ENCODE measurements at places on chromosomes 12 and 14. TPM values are rescaled to one million over a fixed set of nuclear protein-coding genes. Genes with fewer than 3 reads are reported as not detected.

Gene PPP1R13B
- total RNA-seq: 4.4 TPM

Gene CLMN
- total RNA-seq: 12.2 TPM

GRCh38 chr12:90712671-90713070 lies 242.3 kb downstream of the CCER1 start:
- no peaks in the 10 kb centered on the region for H3K27me3 ChIP-seq
- no peaks in the 10 kb centered on the region for H3K36me3 ChIP-seq
- H3K27ac ChIP-seq: no peak overlapping the region
- no peak overlapping the region for H3K4me3 ChIP-seq
- DNase-seq: no peak

GRCh38 chr12:66137937-66138336 lies 7.4 kb upstream of the LLPH start:
- H3K4me1 ChIP-seq: no peaks in the 10 kb centered on the region
- no peaks in the 10 kb centered on the region for H3K27me3 ChIP-seq
- peaks cover 61% of the 10 kb centered on the region for H3K36me3 ChIP-seq
- DNase-seq: no peak

DNA sequence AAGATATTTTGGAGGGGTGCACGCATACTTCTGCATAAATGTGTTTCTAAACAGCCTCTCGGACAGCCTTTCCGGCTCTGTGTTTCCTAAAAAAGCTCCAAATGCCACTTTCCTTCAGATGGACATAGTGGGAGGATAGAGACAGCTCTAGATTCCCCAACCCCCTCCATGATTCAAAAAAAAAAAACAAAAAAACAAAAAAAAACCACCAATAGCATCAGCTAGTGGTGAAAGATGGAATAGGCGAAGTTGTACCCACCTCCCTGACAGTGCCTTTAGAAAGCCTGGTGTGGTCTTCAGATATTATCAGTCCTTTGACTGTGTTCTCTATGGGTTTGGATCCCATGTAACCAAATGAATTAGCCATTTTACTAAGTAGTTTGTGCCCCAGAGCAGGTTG lies 94.1 kb downstream of the PHETA1 start:
- H3K4me1 ChIP-seq: peaks cover 6% of the 10 kb centered on the region
- no peaks in the 10 kb centered on the region for H3K27me3 ChIP-seq
- no peak overlapping the region for H3K4me3 ChIP-seq
- H3K36me3 ChIP-seq: no peaks in the 10 kb centered on the region
- no peak overlapping the region for H3K27ac ChIP-seq

DNA sequence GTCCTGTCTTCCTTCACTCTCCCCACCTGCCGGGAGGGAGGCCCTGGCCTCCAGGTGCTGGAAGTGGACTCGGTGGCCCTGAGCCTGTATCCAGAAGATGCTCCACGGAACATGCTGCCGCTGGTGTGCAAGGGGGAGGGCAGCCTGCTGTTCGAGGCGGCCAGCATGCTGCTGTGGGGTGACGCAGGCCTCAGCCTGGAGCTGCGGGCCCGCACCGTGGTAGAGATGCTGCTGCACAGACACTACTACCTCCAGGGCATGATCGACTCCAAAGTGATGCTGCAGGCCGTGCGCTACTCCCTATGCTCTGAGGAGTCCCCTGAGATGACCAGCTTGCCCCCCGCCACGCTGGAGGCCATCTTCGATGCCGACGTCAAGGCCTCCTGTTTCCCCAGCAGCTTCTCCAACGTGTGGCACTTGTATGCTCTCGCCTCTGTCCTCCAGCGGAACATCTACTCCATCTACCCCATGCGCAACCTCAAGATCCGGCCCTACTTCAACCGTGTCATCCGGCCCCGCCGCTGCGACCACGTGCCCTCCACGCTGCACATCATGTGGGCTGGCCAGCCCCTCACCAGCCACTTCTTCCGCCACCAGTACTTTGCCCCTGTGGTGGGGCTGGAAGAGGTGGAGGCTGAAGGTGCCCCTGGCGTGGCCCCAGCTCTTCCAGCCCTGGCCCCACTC lies 8.8 kb downstream of the VRTN start:
- H3K4me1 ChIP-seq: no peaks in the 10 kb centered on the region
- no peaks in the 10 kb centered on the region for H3K27me3 ChIP-seq
- H3K36me3 ChIP-seq: no peaks in the 10 kb centered on the region
- DNase-seq: no peak
- no peak overlapping the region for H3K27ac ChIP-seq

Gene HOXC12
- total RNA-seq: 6.1 TPM

DNA sequence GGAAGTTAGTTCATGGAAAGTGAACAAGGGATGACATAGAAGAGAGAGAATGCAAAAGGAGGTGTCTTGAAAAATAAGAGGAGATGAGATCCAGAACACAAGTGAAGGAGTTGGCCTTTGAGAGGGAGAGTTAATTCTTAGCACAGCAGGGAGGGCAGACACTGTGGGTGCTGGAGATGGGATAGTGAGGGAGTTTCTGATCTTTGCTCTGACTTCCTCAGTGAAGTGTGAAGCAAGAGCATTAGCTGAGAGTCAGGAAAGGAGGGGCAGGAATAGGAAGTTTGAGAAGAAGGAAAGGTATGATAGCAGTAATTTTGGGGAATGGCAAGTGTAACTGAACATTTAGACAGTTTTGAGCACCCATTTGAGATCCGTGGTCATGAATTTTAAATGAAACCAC lies 75.8 kb upstream of the COCH start:
- no peak overlapping the region for H3K4me3 ChIP-seq
- H3K27me3 ChIP-seq: no peaks in the 10 kb centered on the region
- H3K27ac ChIP-seq: no peak overlapping the region
- DNase-seq: no peak
- H3K36me3 ChIP-seq: no peaks in the 10 kb centered on the region

GRCh38 chr12:65885312-65885711 lies 61.0 kb downstream of the HMGA2 start:
- no peak overlapping the region for H3K4me3 ChIP-seq
- peaks cover 14% of the 10 kb centered on the region for H3K36me3 ChIP-seq
- H3K27me3 ChIP-seq: no peaks in the 10 kb centered on the region
- no peak for DNase-seq

DNA sequence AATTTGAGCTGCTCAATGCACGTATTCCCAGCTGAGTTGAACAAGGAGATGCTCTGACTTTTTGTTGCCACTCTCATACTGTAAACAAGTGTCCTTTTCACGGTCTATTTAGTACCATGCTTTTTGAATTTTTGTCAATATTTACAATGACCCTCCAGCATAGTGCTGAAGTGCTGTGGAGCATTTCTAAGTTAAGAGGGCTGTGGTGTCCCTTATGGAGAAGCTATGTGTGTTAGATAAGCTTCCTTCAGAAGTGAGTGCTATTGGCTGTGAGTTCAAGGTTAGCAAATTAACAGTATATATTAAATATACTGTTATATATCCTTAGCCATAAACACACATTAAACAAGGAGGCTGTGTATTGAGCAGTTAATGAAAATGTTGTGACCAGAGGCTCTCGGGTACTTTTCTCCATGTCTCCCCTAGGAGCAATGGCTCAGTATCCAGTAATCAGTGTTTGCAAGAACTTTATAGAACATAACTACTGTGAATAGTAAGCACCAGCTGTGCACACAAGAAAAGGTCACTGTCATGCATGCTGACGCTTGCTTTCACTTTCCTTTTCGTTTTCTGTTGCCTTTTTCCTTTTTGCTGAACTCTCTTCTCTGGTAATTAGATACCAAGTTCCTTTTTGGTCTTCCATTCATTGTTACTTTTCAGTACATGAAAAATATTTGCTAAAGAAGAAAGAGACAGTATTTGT lies 187.2 kb upstream of the NEDD1 start:
- H3K27ac ChIP-seq: no peak overlapping the region
- H3K4me1 ChIP-seq: no peaks in the 10 kb centered on the region
- DNase-seq: no peak
- no peak overlapping the region for H3K4me3 ChIP-seq
- H3K27me3 ChIP-seq: no peaks in the 10 kb centered on the region
- H3K36me3 ChIP-seq: no peaks in the 10 kb centered on the region

DNA sequence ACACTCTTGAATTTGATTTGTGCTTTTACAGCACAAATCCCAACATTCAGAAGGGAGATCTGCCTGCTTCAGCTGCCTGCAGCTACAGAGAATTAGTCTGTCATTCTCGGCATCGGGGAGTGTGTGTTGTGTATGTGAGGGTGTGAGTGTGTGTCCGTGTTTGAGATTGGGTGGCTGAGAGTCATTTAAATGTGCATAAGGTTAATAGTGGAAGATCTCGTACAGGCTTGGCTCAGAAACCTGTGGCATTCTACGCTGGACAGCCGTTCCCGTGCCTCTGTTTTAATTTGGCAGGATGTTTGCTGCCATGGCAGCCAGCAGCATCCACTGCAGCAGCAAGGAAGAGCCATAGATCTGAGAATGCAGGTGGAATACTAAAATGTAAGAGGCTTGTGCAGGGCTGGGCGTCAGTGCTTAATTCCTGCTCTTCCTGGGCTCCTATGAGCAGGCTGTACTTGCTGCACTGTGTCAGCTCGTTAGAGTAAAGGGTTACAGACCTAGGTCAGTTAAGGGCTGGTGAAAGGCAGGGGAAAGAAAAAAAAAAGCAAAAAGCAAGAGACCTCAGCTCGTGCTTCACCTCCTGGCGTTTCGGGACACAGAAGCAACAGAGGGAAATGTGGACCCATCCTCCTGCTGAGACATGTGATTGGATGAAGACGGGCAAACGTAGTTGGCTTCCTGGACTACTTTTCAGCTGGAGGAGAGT lies 205.4 kb downstream of the NAV3 start:
- H3K4me3 ChIP-seq: no peak overlapping the region
- no peak overlapping the region for H3K27ac ChIP-seq
- H3K27me3 ChIP-seq: no peaks in the 10 kb centered on the region
- no peaks in the 10 kb centered on the region for H3K36me3 ChIP-seq
- DNase-seq: no peak
- H3K4me1 ChIP-seq: no peaks in the 10 kb centered on the region

Gene DAO
- total RNA-seq: not detected

DNA sequence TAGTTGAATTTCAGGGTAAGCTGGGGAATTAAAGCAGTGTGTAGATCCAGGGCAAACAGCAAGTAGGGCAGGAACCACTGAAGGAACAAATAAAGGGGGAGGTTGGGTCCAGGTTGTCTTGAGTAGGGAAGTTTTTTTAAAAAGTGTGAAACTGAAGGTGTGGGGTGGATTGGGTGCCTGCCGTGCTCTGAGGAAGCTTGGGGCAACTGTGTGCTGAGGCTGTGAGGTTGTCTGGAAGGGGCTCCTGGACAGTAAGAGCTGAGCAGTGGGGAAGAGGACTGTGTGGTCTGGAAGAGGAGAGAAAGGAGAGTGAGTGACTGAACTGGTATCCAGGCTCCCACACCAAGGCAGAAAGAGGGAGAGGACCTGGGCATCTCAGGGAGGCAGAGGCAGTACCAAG lies 10.9 kb upstream of the GPR162 start:
- H3K4me1 ChIP-seq: no peaks in the 10 kb centered on the region
- no peak overlapping the region for H3K27ac ChIP-seq
- DNase-seq: no peak
- no peaks in the 10 kb centered on the region for H3K36me3 ChIP-seq

DNA sequence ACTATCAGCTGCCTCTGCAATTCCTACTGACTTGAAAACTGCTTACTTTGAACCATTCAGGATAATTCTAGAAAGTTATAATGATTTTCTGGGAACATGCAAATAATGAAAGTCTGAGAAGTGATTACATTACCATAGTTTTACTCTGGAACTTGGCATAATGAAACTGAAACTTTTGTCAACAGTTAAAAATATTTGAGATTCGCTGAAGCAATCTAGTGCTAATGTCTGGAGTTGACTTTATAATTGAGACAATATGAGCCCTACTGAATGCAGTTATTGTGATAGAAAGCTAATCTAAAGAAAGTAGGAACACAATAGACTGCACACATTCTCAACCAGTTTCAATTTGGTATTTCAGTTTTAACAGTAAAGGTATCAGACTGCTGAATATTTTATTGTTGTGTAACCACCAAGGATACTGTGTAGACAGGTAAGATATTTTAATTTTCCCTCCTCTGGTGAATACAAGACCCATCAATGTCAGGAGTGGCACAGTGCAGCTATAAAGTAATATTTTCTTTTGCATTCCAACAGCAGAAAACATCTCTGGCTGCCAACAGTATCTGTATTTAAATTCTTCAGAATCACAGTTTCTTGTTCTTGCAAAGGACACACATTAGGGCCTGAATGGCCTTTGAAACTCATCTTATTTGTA lies 483.5 kb downstream of the ATP23 start:
- H3K4me3 ChIP-seq: no peak overlapping the region
- H3K27ac ChIP-seq: peak overlapping the region; percentile 82
- DNase-seq: no peak
- H3K27me3 ChIP-seq: no peaks in the 10 kb centered on the region

DNA sequence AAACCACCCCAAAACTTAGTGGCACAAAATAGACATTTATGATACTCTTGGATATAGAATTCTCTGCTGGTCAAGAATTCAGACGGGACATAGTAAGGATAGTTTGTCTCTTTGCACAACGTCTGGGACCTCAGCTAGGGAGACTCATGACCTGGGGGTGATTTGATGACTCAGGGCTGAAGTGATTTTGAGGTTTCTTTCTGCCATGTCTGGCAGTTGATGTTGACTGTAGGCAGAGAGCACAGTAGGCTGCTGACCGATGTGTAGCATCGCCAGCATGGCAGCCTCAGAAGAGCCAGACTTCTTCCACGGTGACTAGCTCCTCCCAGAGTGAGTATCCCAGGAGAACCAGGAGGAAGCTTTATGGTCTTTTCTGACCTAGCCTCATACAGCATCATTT lies 88.9 kb upstream of the FRMD6 start:
- no peak overlapping the region for H3K4me3 ChIP-seq
- H3K4me1 ChIP-seq: no peaks in the 10 kb centered on the region
- no peak for DNase-seq

GRCh38 chr12:111405859-111406473 lies at the start of gene SH2B3:
TSS of gene SH2B3 (plus strand) at chr12:111405923. CDS start at chr12:111418146, 12,223 bp downstream.
- H3K36me3 ChIP-seq: no peaks in the 10 kb centered on the region
- no peaks in the 10 kb centered on the region for H3K27me3 ChIP-seq
- peaks cover 53% of the 10 kb centered on the region for H3K4me1 ChIP-seq

GRCh38 chr12:130391186-130391585 lies 53.5 kb downstream of the PIWIL1 start:
- no peak overlapping the region for H3K4me3 ChIP-seq
- no peaks in the 10 kb centered on the region for H3K4me1 ChIP-seq
- H3K27me3 ChIP-seq: peaks cover 14% of the 10 kb centered on the region
- peak; percentile 1 for DNase-seq
- H3K27ac ChIP-seq: no peak overlapping the region

DNA sequence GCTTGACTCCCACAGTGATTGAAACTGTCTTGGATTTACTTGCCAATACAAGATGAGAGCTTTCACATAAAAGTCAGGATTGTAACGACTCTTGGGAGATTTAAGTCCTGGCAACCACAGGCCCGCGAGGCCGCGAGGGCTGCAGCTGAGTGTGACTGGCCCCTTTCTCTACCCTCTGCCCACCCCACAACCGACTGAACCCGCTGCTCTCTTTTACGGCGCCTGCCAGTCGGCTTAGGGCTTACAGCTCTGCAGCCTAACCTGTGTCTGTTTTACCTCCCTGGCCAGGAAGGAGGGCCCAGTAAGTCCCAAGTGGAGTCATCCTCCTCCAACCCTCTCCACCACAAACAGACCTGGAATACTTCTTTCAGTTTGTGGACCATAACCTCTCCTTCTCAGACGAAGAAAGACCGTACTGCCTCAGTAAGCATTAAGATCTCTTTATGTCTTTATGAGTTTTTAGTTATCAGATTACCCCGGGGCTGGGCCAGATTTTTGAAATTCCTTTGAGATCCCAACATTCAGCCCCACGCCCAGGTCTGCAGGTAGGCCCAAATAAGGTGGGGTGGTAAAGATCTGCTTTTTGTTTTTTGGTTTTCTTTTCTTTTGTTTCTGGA lies 12.6 kb upstream of the TIGAR start:
- no peak overlapping the region for H3K27ac ChIP-seq
- no peak overlapping the region for H3K4me3 ChIP-seq
- no peaks in the 10 kb centered on the region for H3K4me1 ChIP-seq
- no peak for DNase-seq
- H3K36me3 ChIP-seq: no peaks in the 10 kb centered on the region

Gene GLI1
- 22.6 TPM for total RNA-seq
